ENCODE measurements at places on chromosomes 7 and 10. TPM values are rescaled to one million over a fixed set of nuclear protein-coding genes. Genes with fewer than 3 reads are reported as not detected.
A peak's percentile ranks its signal among the peaks of the same experiment; 100 is the strongest.

CLRN3 gene
- not detected for total RNA-seq

GRID1 gene
- total RNA-seq: not detected

- H3K27ac ChIP-seq: peak overlapping the region; percentile 44
- no peaks in the 10 kb centered on the region for H3K27me3 ChIP-seq
- H3K4me3 ChIP-seq: no peak overlapping the region
- peak; percentile 20 for DNase-seq
- H3K4me1 ChIP-seq: peaks cover 57% of the 10 kb centered on the region
These were observed 3.9 kb downstream of the MPP7 start for GRCh38 chr10:28298951-28299350.

DNA sequence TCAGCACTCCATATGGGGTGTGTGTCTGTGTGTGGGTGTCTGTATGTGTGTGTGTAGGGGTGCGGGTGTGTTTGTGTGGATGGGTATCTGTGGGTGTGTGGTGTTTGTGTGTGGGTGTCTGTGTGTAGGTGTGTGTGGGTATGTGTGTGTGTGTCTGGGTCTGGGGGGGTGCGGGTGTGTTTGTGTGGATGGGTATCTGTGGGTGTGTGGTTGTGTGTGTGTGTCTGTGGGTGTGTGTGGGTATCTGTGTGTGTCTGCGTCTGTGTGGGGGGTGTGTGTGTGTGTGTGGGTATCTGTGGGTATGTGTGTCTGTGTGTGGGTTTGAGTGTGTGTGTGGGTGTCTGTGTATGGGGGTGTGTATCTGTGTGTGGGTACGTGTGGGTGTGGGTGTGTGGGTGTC, 148.7 kb downstream of the RGS10 start:
- DNase-seq: no peak
- H3K27ac ChIP-seq: peak overlapping the region; percentile 75
- H3K27me3 ChIP-seq: no peaks in the 10 kb centered on the region
- no peak overlapping the region for H3K4me3 ChIP-seq
- H3K36me3 ChIP-seq: no peaks in the 10 kb centered on the region

DNA sequence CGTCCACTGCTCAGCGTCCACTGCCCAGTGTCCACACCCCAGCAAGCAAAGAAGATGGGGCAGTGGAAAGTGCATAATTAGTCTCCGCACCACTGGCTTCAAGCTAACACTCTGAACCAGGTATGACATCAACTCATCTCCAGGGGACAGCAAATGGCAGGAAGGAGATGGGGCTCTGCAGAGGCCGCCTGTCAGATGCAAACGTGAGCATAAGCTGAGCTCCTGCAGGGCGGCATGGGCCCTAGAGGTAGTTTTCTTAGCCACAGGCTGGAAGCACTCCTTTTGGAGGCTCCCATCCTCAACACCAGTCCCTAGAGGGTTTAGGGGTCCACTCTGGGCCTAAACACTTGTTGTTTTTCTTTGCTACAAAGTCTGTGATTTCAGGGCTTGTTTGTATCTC, 335.8 kb upstream of the MKI67 start:
- peaks cover 2% of the 10 kb centered on the region for H3K27me3 ChIP-seq
- no peak for DNase-seq
- H3K4me3 ChIP-seq: no peak overlapping the region
- H3K36me3 ChIP-seq: no peaks in the 10 kb centered on the region
- no peak overlapping the region for H3K27ac ChIP-seq

- no peak overlapping the region for H3K4me3 ChIP-seq
- H3K27me3 ChIP-seq: no peaks in the 10 kb centered on the region
- peaks cover 52% of the 10 kb centered on the region for H3K4me1 ChIP-seq
- H3K36me3 ChIP-seq: peaks cover 3% of the 10 kb centered on the region
These were observed 35.8 kb upstream of the TRIM8 start for GRCh38 chr10:102608487-102608886.
